ENCODE measurements at places on chromosomes 2 and 18. TPM values are rescaled to one million over a fixed set of nuclear protein-coding genes. Genes with fewer than 3 reads are reported as not detected.
A peak's percentile ranks its signal among the peaks of the same experiment; 100 is the strongest.

DNA sequence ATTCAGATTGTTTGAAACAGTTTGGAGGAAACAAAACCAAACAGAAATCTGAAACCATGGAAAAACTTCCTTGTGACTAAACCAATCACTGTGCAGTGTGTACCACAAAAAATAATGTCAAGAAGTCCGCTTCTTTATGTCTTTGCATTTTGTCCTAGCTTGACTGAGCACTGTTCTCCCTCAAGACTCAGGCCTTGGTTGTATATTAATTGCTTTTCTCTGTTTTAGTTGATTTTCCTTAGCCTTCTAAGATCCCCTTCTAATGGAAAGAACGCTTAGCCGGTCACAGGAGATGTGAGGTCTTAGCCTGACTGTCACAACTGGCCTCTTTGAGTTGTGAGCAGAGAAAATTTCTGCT, 56.6 kb downstream of the LCLAT1 start:
- H3K27ac ChIP-seq, result no peak overlapping the region
- H3K4me1 ChIP-seq, result peaks cover 34% of the 10 kb centered on the region
- no peaks in the 10 kb centered on the region for H3K36me3 ChIP-seq
- DNase-seq, result peak; percentile 3
- H3K27me3 ChIP-seq, result no peaks in the 10 kb centered on the region

GRCh38 chr2:45380131-45380836, 230.8 kb downstream of the SRBD1 start:
- H3K27me3 ChIP-seq, result no peaks in the 10 kb centered on the region
- no peaks in the 10 kb centered on the region for H3K36me3 ChIP-seq
- H3K4me1 ChIP-seq, result no peaks in the 10 kb centered on the region

DNA sequence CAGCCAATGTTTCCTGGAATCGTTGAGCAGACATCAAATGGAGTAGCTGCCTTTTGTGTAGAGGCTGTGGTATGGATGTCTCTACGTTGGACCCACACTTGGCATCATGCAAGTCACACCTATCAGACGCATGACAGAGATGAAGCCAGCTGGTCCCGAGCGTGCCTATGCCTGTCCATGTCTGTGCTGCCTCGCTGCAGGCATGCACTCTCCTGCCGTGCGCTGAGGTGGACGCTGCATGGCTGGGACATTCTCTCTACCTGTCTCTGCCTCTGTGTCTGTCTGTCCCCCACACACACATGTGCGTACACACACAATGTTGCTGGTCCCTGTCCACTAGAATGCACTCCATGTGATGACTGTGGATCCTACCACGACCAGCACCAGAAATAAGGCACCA, 514.2 kb upstream of the MYT1L start:
- no peaks in the 10 kb centered on the region for H3K27me3 ChIP-seq
- H3K4me1 ChIP-seq, result no peaks in the 10 kb centered on the region
- H3K36me3 ChIP-seq, result no peaks in the 10 kb centered on the region
- DNase-seq, result no peak
- H3K4me3 ChIP-seq, result no peak overlapping the region

DNA sequence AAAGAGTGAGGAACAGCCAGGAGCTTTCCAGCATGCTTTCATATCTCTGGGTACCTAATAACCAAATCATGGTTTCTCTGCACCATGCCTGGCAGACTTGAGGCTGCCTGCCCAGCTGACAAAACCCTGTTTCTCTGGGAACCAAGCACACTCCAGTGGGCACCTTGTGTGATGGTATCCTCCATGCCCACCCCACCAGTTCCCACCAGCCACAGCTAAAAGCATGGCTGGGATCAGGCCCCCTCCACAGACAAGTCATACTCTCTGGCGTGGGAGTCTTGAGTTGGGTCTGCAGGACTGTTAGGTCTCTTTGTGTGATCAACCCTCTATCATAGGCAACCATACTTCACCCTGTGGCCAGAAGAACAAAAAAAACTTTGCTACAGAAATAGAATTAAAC, 56.0 kb downstream of the TMEM163 start:
- DNase-seq, result no peak
- H3K4me3 ChIP-seq, result no peak overlapping the region
- H3K36me3 ChIP-seq, result no peaks in the 10 kb centered on the region
- H3K4me1 ChIP-seq, result peaks cover 26% of the 10 kb centered on the region

DNA sequence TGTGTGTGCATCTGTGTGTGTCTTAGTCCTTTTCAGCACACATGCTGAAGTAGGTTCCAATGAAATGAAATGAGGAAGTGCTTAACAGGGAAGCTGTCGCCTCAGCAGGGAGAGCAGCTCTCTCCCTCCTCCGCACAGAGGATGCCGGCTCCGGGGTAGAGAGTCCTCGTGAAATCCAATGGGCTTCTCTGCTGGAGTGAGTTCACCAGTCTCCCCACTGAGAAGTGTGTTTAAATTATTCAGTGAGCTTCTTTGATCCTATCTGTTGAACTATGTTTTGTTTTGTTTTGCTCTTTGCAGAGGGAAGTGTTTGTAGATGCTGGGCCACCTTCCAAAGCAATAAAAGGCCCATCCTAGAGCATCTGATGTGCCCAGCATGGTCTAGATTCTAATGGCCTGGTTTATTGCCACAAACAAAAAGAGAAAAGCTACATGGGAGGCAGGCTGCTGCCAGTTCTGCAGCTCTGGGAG, 6.7 kb downstream of the PPP1R7 start:
- H3K4me1 ChIP-seq, result peaks cover 4% of the 10 kb centered on the region
- H3K36me3 ChIP-seq, result peaks cover 18% of the 10 kb centered on the region
- no peak overlapping the region for H3K27ac ChIP-seq
- DNase-seq, result no peak
- H3K27me3 ChIP-seq, result no peaks in the 10 kb centered on the region
- no peak overlapping the region for H3K4me3 ChIP-seq

GRCh38 chr2:150609831-150610582, 122.5 kb upstream of the RND3 start:
- no peaks in the 10 kb centered on the region for H3K36me3 ChIP-seq
- no peak overlapping the region for H3K4me3 ChIP-seq
- no peaks in the 10 kb centered on the region for H3K4me1 ChIP-seq
- no peak for DNase-seq

DNA sequence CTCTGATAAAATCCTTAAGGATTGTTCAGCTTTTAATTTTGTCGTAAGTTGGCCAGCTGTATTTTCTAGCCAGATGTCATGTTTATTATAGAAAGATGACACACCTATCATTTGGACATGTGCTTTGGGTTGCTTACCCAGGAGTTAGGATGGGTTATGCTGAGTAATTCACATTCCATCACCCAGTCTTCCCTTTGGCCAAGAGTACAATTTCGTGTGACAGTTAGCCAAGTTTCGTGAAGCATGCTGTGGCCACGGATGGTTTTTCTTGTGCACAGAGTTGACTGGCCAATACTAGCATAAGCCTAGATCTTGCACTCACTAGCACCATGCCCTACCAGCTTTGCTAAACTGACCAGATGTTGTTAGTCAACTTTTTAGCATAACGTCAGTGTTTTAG, 5.8 kb downstream of the MAPRE3 start:
- H3K4me3 ChIP-seq, result no peak overlapping the region
- DNase-seq, result no peak
- no peaks in the 10 kb centered on the region for H3K27me3 ChIP-seq
- no peak overlapping the region for H3K27ac ChIP-seq
- H3K4me1 ChIP-seq, result no peaks in the 10 kb centered on the region
- H3K36me3 ChIP-seq, result no peaks in the 10 kb centered on the region

DNA sequence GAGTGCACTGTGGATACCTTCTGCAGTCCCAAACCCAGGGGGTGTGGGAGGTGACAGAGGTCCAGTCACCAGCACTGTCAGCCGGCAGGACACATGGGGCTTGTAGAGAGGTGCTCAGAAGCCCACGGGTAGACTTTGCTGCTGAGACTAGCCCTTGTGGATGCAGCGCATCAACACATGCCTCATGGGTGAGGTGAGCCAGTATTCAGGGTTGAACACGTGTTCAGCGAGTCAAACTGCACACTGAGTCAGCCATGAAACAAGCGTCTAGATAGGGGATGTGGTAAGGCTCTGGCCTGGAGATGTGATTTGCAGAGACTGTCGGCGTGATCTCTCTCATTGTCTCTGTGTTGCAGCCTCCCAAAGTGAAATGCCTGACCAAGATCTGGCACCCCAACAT, 35.8 kb upstream of the SCLY start:
- H3K4me1 ChIP-seq, result no peaks in the 10 kb centered on the region
- H3K27me3 ChIP-seq, result no peaks in the 10 kb centered on the region
- no peak overlapping the region for H3K4me3 ChIP-seq
- DNase-seq, result no peak

GRCh38 chr2:127676906-127677305, 1.6 kb upstream of the LIMS2 start:
- peaks cover 31% of the 10 kb centered on the region for H3K27me3 ChIP-seq
- H3K4me3 ChIP-seq, result no peak overlapping the region
- DNase-seq, result no peak
- H3K4me1 ChIP-seq, result no peaks in the 10 kb centered on the region

GRCh38 chr18:36828157-36828629, 609 bp downstream of the TPGS2 start:
- no peaks in the 10 kb centered on the region for H3K27me3 ChIP-seq
- H3K4me1 ChIP-seq, result peaks cover 17% of the 10 kb centered on the region
- no peak for DNase-seq
- no peaks in the 10 kb centered on the region for H3K36me3 ChIP-seq
- H3K4me3 ChIP-seq, result peak overlapping the region; percentile 95

DNA sequence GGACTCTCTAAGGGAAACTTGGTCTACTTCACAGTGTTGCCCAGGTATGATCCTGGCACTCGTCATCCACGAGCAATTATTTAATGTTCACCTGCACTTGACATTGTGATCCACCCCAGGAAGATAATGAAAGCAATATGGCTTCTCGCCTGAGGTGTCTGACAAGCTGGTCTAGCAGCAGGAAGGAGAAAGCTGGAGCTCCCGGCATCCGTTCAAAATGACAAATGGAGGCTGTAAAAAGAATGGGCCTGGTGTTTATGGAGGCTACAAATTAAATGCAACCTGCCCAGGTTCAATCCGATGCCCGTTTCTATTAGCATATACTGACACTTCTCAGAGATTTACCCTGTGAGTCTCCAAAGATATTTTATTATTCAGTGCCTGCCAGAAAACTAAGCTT, 317.6 kb downstream of the CTNNA2 start:
- no peak overlapping the region for H3K27ac ChIP-seq
- H3K27me3 ChIP-seq, result no peaks in the 10 kb centered on the region
- no peaks in the 10 kb centered on the region for H3K36me3 ChIP-seq
- no peak for DNase-seq
- no peaks in the 10 kb centered on the region for H3K4me1 ChIP-seq
- H3K4me3 ChIP-seq, result no peak overlapping the region

Gene CIB4
- total RNA-seq, result not detected

Gene ATF2
- 50.1 TPM for total RNA-seq

Gene ABCG8
- total RNA-seq, result not detected

Gene ITSN2
- total RNA-seq, result 71.2 TPM

Gene MOGAT1
- not detected for total RNA-seq

Gene ABCG5
- not detected for total RNA-seq

Gene AGFG1
- 141 TPM for total RNA-seq

Gene NAT8
- total RNA-seq, result not detected

Gene PLCL1
- total RNA-seq, result 0.70 TPM

Measured in CD8-positive, alpha-beta memory T cell (primary cell).